ENCODE measurements at places on chromosomes 7 and 10.

DNA sequence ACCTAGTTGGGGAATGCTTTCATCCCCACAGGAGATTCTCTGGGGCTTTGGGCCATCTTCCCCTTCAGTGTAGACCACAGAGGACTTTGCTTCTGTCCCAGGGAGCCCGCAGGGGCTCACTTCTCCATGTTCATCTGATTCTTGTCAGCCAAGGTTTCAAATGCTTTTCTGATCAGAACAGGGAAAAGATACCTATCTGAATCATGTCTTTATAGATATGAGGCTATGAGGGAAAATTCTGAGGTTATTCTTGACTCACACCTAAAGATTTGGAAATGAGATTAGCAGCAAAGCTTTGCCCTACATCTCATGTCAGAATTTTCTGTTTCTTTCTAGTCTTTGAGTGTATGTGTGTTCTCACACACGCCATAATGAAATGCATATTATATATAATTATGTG is 53.3 kb downstream of the FIGNL1 start:
- DNase-seq, result no peak

GRCh38 chr7:80729591-80730320 is 91.3 kb downstream of the CD36 start:
- DNase-seq, result no peak

DNA sequence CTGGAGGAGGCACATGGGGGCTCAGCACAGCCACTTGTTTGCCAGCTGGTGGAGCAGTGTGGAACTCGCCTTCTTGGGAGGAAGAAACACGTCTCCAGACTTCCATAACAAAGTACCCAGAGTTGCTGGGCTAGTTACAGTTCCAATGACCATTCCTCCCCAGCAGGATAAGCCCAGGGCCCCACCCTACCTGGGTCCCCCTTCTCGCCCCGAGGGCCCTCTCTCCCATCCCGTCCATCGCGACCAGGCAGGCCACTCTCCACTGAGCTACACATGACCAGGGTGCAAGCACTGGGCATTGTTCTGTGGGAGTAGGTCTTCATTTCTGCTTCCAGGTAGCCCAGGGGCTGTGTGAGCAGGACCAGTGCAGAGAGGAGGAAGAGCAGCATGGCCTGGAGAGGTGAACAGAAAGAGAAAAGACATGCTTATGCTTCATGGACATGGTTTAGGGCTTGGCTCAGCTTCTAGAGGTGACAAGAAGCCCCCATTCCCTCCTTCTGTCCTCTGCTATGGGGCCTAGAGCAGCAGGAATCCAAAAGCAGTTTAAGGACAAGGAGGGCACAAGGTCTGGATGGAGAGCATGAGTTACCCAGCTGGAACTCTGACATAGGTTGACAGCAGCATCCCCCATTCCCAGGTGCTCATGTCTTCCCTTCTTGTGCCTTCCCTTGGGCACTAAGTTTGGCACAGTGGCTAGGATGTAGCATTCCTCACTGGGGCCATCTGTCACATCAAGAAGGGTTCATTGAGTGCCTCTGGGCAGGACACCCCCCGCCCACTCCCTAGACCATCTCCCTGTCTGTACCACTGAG is 2.4 kb downstream of the SFTPD start:
- no peak for DNase-seq

DNA sequence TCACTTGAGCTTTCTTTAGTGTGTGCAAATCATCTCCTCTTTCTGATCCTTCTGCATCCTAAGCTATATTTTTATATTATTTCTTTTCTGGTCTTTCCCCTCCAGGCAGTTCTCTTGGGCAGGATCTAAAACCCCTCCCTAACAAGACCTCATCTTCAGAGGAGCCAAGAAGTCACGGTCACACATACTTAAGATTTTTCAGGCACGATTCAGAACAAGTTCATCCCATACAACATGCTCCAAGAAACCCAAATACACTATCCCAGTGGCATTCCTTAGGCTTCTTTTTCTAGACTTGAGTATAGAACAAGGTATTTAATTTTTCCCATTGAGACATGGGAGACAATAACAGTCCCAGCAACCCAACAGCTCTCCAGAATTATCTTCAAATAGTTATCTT is 1251.5 kb downstream of the DNAJB9 start:
- DNase-seq, result no peak

GRCh38 chr10:78328592-78329404 is 295.1 kb downstream of the RPS24 start:
- DNase-seq, result no peak

DNA sequence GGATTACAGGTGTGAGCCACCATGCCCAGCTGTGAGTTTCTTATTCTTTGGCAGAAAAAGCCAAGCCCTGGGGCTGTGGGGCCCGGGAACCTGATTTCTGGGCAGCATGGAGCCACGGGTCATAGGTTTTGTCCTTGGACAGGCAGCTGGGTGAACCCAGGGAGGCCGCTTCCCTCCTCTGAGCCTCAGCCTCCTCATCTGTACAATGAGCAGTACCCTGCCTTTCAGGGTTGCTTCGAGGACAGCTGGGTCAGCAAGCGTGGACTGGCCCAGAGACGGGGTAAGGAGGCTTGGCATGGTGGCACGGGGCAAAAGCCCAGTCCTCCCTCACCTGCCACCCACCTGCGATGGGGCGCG is 84.1 kb upstream of the GNA12 start:
- DNase-seq, result no peak

DNA sequence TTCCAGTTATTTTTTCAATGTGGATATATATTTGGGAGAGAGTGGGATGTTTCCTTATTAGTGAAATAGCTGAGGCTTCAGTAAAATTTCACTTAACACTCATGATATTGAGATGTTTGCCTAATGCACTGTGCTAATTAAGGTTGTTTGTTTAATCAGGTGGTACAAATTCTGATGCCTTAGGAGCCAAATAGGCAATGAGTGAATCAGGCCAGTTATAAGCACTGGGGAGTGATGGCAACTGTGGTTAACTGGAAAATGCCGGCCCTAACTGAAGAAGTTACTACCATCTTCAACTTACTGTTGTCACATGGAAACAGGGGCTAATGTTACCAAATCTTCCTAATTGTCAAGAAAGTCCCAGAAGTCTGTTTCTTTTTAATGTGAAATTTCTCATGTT is 32.0 kb downstream of the VCL start:
- DNase-seq, result no peak

DNA sequence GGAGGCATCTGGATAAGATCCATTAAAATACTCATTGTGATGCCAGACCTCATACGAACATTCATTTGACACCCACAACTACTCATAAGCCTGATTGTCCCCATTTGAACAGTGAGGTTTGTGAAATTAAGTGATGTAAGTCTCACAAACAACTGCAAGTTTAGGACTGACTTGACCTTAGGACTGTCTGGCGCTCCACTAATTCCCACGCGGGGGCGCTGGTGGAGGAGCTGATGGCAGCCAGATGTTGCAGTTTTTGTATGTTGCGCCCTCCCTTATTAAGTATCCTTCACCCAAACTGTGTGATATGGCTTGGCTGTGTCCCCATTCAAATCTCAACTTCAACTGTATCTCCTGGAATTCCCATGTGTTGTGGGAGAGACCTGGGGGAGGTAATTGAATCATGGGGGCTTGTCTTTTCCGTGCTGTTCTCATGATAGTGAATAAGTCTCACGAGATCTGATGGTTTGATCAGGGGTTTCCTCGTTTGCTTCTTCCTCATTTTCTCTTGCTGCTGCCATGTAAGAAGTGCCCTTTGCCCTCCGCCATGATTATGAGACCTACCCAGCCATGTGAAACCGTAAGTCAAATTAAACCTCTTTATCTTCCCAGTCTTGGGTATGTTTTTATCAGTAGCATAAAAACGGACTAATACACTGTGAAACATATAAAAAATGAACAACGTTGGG is 20.3 kb upstream of the TIAL1 start:
- no peak for DNase-seq

GRCh38 chr10:93124580-93125318 is 51.1 kb downstream of the CYP26A1 start:
- no peak for DNase-seq

DNA sequence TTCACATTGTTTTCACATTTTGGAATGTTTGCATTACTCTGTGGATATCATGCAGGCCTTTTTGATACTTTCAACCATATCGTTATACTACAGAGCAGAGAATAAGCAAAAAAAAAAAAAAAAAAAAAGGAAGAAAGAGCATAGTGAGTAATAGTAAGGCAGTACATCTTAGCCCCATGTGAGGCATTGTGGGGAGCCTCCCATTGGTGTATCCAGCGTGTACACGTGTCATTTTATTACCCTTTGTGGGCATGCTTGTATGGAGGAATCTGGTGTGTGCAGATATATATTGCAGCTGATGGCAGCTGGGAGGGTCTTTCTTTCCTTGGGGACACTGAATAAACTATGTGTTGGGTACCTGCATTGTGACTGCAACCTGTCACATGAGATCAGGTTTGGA is 19.6 kb downstream of the R3HCC1L start:
- no peak for DNase-seq

GRCh38 chr10:6445671-6446316 is 134.3 kb downstream of the PRKCQ start:
- DNase-seq, result no peak

GRCh38 chr7:148260599-148260998 is 330.0 kb upstream of the C7orf33 start:
- DNase-seq, result no peak

DNA sequence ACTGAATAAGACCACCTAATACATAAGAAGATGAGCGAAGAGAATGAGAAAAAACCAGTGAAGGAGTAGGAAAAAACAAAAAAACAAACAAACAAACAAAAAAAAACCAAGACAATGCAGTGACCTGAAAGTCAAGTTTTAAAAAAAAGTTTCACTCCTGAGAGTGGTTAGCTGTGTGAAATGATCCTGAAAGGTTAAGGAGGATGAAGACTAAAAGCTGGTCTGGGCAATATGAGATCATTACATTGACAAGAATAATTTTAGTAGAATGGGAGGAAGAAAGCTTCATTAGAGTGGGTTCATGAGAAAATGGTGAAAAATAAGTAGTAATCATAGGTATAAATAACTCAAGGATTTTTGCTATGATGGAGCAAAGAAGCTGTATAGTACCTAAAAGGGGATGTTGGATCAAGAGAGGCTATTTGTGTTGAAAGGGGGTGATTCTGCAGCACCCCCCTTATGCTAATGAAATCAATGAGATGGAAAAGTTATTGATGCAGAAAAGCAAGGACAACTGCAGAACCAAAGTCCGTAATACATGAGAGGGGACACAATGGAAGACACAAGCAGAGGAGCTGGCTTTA is 80.2 kb downstream of the KMT2C start:
- DNase-seq, result no peak

DNA sequence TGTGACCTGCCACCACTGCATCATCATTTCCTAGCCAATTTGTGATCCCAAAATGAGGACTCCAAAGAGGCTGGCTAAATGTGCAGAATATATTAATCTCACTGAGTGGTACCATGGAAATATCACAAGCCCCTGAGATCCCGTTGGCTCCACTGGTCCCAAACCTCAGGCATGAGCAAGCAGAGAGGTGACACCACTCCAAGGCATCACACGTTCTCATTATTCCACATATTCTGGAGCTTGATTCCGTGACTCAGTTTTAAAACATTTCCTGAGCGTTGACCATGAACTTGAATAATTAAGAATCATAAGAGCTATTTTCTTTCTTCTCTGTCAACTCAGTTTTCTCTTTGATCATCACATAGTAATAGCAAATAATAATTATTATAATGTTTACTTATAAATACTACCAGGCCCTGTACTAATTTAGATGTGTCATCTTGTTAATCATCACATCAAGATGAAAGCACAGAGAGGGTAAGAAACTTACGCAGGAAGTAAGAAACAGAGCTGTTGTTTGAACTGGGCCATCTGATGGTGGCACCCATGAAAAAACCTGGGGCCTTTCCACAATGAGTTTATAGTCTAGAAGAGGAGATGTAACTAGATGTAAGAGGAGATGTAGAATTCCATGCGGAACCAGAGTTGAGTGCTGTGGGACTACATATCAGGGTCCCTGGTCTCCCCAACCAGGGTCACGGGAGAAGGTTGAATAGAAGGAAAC is 3.5 kb downstream of the APBB1IP start:
- no peak for DNase-seq

DNA sequence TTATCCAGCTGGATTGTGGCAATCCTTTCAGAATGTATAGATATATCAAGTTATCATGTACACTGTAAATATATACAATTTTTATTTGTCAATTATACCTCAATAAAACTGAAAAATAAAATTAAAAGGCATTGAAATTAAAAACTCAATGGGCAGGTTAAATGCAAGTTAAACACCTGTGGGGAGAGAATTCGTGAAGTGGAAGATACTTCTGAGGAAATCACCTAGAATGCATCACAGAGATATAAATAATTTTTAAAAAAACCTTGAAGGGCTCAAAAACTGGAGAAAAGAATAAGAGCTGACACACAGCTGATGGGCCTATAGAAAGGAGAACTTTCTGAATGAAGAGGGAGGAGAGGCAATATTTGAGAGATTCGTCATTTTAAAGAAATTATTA is 37.2 kb upstream of the DRGX start:
- DNase-seq, result no peak

GRCh38 chr7:101160910-101161309 is 4.5 kb downstream of the VGF start:
- DNase-seq, result no peak

DNA sequence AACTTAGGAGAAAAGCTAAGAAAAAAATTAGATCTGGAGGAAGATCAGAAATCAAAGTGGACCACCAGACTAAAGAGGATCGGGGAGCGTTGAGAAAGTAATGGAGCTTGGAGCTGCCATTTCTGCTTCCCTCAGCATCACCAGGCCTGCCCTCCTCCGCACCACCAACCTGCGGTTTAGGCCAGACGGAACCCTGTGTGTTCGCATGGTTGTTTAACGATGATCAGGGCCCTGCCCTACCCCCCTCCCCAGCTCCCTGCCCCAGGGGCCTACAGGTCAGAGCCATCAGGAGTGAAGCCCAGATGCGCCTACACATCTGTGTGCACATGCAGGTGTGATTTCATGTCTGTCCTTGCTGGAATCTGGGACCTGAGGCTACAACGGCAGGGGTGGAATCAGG is 45.7 kb downstream of the EBF3 start:
- no peak for DNase-seq

DNA sequence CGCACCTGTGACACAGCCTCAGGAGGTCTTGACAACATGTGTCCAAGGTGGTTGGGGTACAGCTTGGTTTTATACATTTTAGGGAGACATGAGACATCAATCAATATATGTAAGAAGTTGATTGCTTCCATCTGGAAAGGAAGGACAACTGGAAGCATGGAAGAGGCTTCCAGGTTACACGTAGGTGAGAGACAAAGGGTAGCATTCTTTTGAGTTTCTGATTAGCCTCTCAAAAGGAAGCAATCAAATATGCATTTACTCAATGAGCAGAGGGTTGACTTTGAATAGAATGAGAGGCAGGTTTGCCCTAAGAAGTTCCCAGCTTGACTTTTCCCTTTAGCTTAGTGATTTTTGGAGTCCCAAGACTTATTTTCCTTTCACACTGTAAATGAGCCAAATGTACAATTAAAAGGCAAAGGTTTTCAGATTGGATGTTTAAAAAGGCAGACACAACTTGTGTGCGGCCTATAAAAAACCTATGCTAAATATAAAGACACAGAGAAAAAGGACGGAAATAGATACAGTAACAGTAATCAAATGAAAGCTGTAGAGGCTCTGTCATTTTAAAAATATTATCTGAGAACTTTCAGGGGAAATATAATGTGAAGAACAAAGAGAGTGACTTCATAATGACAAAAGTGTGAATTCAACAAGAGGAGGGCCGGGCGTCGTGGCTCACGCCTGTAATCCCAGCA is 65.7 kb upstream of the LANCL2 start:
- DNase-seq, result no peak
